ENCODE measurements at places on chromosomes 4 and X.

GRCh38 chr4:31362756-31363155 lies 642.6 kb downstream of the PCDH7 start:
- no peak for DNase-seq

DNA sequence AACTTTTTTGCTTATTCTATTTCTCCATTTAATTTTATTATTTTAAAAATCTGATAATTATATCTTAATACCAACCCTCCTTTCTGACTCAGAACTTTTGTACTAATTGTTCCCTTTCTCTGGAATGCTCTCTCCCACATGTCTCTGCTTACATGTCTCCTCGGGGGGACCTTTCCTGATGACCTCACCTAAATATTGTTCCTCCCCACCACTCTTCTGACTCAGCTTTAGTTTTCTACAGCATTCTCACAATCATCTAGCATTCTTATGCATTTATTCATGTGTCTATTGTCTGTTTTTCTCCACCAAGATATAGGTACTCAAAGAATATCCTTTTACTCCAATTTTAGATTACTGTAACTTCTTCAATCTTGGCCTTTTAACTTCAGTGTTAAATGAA lies 128.7 kb downstream of the MSL3 start:
- no peak for DNase-seq

DNA sequence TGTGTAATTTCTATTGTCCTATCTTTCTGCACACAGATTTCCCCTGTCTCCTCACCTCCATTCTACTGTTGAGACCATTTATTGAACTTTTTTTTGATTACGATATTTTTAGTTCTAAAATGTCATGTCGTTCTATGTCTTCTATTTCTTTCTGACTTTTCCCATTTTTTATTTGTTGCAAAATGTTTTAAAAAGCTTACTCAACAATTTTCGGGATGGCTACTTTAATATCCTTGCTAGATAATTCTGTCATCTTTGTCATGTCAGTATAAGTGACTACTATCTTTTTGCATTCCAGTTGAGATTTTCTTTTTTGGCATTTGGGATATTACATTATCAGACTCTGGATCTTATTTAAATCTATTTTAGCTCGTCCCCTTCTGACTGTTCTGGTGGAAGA lies 7.5 kb upstream of the DMD start:
- no peak for DNase-seq

- DNase-seq: no peak
Measured at GRCh38 chr4:23368081-23368697, 521.7 kb downstream of the PPARGC1A start.

DNA sequence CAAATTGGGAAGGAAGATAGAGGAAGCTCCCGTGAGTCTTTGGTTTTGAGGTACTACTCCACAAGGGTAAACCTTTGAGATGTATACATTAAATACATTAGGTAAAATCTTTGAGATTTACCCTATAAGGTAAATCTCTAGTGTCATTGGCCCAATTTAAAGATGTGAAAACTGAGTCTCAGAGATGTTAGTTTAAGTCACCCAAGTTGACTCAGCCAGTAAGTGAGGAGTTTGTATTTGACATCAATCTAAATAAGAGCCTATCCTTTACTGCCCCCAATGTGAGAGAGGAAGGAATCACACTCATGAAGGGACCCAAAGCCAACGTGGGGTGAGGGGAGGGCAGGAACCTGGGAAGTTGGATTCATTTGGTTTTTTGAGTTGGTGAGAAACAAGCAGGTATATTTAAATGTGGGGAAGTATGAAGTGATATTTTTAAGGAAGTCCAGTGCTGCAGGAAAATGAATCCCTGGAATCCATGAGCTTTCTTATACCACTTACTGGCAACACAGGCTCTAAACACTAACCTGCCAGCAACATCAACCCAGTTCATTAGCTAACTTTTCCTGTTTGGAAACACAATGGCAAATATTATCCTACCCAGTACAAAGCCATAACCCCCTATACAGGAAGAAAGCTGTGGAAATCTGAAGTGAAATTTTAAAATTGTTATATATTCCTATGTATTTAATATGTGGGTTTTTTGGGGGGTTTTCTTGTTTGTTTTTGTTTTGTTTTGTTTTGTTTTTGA lies 55.3 kb downstream of the PALLD start:
- DNase-seq: no peak

DNA sequence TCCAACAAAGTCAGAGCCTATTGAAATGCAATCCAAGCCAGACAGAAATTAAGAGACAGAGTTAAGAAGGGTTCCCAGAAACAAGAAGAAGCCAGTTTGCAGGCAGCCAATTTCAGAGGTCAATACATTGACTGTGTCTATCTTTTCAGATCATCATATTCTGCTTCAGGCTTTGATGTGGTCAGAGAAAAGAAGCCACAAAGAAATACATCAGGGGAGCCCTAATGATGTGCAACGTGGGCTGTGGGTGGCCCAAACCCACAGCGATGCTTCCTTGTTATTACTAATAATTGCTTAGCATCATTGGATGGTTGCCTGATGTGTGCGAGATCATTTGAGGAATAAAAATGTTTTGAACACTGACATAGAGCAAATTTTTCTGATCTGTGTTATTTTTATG lies 99.0 kb upstream of the DUSP21 start:
- DNase-seq: no peak

- DNase-seq: no peak
Measured at GRCh38 chr4:113531572-113531971, 230.0 kb downstream of the CAMK2D start.

GRCh38 chr4:124067046-124067445 lies 645.5 kb downstream of the ANKRD50 start:
- DNase-seq: no peak

GRCh38 chrX:38086451-38087215 lies 80.3 kb downstream of the SYTL5 start:
- no peak for DNase-seq

DNA sequence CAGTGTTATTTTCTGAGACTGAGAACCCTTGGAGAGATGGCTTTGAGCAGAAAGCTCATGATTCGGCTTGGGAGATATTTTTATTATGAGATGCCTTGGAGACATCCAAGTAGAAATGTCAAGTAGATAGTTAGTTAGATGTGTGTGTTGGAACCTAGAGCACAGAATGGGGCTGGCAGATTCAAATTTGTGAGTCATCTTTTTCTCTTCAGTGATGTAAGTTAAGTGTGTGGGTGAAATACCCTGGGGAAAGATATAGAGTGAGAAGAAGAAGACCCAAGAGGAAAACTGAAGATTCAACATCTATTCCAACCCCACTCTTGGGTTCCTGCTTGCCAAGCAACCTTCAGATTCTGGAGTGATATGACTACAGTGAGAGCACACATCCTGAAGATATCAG lies 580.8 kb upstream of the AMOT start:
- DNase-seq: no peak

DNA sequence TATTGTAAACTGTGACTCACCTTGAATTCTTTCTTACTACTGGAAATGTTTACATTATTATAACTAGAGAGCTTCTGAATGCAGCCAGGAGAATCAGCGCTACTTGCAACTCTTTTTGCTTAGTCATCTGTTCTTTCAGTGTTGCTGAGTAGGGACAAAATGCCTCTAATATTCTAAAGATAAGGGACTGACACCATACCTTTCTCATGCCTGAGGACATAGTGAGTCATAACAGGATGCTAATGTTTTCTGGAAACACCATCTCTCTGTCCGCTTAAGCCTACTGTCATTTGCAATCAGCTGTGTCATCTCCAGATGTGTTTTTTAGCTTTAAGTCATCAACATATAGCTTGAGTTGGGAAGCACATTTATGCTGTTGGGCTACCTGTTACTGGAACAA lies 108.3 kb downstream of the QRFPR start:
- no peak for DNase-seq

GRCh38 chrX:23012636-23013035 lies 12.9 kb downstream of the DDX53 start:
- DNase-seq: no peak

DNA sequence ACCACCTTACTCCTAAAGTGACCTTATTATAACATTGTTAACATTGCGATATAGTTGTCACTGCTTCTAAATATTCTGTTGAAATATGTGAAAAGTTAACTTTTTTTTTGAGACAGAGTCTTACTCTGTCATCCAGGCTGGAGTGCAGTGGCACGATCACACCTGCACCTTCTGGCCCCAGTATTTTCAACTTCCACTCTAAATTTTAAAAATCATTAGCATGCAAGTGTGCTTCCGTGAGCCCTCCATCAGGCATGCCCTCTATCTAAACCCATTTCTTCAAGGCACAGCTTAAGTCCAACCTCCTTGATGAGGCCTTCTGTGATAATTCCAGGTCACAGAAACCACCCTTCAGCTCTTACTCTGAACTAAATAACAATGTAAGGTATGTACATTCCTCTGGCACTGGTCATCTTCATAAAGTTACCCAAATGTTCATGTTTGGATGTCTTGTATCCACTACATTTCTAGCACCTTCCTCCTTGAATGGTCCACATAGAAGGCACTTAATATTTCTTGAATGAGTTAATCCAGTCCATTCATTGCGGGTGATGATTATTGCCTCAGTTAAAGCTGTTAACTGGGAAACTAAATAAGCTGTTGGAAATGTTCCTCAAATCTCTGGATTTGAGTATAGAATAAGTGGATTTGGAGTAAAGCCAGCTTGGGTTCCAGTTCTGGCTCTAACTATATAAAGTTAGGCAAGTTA lies 38.6 kb upstream of the TMEM131L start:
- no peak for DNase-seq

DNA sequence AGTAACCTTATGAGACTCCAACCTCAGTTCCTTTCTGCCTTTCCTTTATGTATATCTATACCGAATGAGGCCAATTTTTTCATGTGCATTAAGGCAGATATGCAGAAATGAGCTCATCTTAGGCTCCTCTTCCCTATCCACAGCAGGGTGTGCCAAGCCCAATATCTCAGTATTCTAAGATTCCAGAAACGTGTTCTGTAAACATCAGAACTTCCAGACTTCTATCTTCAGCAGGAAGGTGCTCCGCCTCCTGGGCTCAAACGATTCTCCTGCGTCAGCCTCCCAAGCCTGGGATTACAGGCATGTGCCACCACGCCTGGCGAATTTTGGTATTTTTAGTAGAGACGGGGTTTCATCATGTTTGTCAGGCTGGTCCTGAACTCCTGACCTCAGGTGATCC lies 31.0 kb upstream of the CCNG2 start:
- no peak for DNase-seq

DNA sequence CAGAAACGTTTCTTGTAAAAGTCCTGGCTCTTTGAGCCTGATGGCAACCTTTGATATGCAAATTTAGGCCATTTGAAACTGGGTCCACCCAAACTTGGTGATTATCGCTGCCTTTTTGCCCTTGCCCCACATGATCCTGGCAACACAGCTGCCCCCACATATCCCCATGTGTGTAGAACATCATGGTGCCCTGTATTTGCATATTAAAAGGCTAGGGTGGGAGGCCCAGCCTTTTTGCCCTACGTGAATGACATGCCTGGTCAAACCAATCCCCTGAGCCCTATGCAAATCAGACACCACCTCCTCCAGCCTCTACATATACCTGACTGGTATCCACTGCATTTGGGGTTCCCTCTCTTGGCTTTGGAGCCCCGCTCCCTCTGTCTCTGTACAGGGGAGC lies 202.4 kb downstream of the MAB21L2 start:
- no peak for DNase-seq

DNA sequence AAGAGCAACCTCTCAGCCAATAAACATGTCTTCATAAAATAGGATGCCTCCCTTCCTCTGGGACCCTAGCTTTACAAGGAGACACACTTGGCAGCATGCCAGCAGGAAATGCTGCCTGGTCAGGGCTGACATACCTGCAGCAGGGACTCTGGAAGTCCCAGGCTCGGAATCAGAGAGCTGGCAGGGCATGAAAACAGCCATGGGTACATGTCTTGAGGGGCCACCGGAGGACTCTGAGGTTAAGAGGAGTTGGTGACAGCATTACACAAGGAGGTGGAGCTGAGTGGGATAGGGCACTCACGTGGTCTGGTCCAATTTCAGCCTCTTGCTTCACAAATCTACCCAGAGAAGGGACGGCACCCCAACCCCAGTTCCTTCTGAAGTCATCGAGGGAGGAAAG lies 15.7 kb downstream of the MSX1 start:
- DNase-seq: no peak

- DNase-seq: peak; percentile 93
Measured at GRCh38 chrX:53093177-53093655, 726 bp upstream of the KANTR start.

- DNase-seq: no peak
Measured at GRCh38 chrX:13151828-13152517, 107.6 kb upstream of the FAM9C start.

- no peak for DNase-seq
Measured at GRCh38 chrX:66399273-66399672, 235.2 kb downstream of the HEPH start.

DNA sequence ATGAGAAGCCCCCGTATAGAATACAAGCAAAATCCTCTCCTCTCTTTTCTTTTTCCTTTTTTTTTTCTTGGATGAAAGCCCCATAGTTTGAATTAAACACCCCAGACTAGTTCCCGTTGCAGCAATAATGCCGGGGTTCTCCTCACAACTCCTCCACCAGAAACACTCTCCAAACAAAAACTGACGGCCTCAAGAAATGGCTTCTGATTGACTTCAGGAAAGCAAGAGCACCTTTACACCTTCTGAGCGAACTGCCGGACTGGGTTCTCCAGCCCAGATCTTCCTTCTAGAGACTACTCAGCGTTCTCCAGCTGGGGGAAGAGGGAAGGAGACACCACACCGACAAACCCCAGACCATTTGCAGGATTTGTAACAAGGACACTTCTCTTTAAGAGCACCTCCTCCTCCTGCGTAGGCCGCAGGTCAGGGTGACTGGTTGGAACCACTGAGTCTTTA lies 4.0 kb downstream of the HAND2 start:
- peak; percentile 78 for DNase-seq

DNA sequence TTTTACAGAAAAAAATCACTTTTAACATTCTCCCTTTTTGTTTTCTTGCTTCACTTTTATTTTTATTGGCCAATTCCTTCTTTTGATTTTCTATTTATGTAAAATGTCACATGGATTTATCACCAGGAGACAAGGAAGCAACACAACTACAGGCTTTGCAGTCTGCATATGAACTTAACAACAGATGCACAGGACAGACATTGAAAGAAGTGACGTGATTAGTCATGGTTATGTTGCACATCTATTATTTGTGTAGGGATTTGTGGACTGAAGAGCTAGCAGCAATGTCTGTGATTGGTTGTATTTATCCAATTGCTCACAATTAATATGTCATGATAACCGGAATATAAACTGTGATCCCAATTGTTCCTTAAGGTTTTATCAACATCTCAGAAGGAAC lies 147.8 kb upstream of the KLF3 start:
- no peak for DNase-seq
